ENCODE measurements at places on chromosomes 7 and 10. TPM values are rescaled to one million over a fixed set of nuclear protein-coding genes. Genes with fewer than 3 reads are reported as not detected.

The SPDYE5 gene
- total RNA-seq, result 0.11 TPM

The NPC1L1 gene
- total RNA-seq, result 0.03 TPM

The GNGT1 gene
- not detected for total RNA-seq

The HACD1 gene
- total RNA-seq, result 17.4 TPM

The CTNNA3 gene
- not detected for total RNA-seq

The COG5 gene
- total RNA-seq, result 50.5 TPM

The JAZF1 gene
- total RNA-seq, result 0.93 TPM

The C7orf33 gene
- not detected for total RNA-seq

The NUTM2B gene
- total RNA-seq, result 0.42 TPM

The KCP gene
- not detected for total RNA-seq

The SFTPA1 gene
- total RNA-seq, result not detected

The CDK1 gene
- total RNA-seq, result 64.7 TPM

The ZNF503 gene
- 2.3 TPM for total RNA-seq

The GDF2 gene
- not detected for total RNA-seq

The CDC123 gene
- 129 TPM for total RNA-seq

The CRYGN gene
- total RNA-seq, result not detected

The FFAR4 gene
- 0.08 TPM for total RNA-seq
